ENCODE measurements at places on chromosomes 6 and 20.
A peak's percentile ranks its signal among the peaks of the same experiment; 100 is the strongest.

GRCh38 chr6:34901930-34902329 is 12.9 kb downstream of the ANKS1A start:
- no peak for DNase-seq

DNA sequence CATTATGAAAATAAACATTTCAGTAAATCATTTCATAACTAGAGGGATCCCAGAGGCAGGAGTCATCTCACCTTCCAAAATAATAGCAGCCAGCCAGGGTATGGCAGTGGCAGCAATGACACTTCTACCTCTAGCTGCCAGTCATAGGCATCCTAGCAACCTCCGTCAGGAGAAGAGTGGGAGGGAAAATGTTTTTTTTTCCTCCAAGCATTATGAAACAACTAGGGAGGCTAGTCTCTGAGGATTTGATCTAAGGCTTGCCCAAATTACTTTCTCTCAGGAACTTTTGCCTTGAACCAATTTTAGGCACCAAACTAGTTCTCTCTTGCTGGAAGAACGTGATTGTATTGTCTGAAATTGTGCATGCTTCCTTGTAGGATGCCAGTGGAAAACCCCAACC is 208.7 kb upstream of the PREP start:
- DNase-seq, result no peak

DNA sequence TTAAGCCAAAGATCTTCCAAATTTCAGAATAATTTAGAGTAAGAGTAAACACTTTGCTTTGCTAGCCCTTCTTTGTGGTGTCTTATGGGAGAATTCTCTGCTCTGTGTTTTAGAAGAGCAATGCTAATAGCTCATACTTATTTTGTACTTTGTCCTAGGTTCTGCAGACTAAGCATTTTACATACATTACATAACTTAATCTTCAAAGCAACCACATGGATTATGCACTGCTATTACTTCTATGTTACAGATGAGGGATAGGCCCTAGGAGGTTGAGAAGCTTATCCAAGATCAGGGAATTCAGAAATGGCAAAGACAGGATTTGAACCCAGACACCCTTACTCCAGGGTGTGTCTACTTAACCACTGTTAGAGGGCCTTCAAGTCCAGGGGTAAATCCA is 9.8 kb upstream of the CCDC170 start:
- DNase-seq, result no peak

GRCh38 chr6:16819752-16820151 is 58.5 kb upstream of the ATXN1 start:
- peak; percentile 2 for DNase-seq

DNA sequence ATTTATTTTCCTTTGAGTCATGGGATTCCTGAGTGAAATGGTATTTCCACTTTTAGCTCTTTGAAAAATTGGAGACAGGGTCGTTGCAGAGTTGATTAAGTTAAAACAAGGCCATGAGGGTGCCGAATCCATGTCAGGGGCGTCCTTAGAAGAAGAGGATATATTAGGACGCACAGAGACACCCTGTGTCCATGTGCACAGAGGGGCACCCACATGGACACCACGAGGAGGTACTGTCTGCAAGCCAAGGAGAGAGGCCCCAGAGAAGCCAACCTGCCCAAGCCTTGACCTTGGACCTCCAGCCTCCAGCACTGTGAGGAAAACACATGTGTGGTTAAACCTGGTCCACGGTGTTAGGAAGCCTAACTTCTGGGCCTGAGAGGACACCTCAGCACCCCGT is 113.9 kb upstream of the THBS2 start:
- no peak for DNase-seq

DNA sequence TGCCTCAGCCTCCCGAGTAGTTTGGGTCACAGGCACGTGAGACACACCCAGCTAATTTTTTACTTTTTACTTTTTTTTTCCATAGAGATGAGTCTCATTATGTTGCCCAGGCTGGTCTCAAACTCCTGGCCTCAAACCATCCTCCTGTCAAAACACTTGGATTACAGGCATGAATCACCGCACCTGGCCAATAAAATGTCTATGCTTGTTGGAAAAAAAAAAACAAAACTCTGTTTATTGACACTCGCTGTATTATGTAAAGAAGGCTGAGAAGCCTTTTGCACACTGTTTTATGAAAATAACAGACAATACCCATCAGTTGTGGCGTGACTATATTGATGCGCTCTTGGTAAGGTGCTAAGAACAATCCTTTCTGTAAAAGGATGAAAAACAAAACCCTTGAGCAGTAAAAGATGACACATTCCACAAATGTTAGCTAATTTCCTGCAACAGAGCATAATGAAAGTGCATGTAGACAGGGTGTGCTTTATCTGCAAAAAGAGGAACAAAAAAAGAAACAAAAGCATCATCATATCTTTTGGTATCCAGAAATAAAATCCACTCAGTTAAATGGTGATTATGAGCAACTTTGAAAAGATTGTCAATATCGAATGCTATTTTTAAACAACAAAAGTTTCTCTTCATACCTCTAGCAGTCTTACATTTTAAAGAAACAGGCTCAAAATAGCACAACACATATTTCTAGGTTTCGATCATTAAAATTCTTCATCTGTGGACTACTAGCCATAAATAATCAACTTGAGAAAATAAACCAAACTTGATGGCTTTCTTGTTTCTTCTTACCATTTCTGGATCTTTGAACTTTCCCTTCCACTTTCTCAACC is 108.3 kb upstream of the PHACTR1 start:
- DNase-seq, result no peak

GRCh38 chr20:41272339-41272738 is 45.2 kb downstream of the ZHX3 start:
- DNase-seq, result no peak

- DNase-seq, result no peak
These were observed 14.9 kb downstream of the SYCP2L start for GRCh38 chr6:10901770-10902169.

DNA sequence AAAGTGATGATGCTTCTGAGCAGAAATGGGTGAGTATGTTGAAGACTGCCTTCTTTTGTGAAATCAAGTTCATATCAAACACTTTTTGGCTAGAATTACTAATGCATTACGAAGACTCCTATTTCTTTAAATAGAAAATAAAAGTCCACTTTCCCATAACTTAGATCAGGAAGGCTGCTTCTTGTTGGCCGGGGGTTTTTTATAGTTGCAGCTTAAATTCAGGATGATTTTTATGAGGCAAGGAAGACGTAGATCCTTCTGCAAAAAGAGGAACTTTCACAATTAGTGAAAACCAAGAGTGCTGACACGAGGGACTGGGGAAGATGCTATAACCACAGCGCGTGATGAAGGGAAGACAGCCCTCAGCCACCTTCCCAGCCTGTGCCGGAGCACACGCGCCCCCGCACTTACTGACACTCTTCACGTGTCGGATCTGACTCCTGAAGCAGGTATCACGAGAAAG is 206.1 kb upstream of the PRDM1 start:
- DNase-seq, result no peak

DNA sequence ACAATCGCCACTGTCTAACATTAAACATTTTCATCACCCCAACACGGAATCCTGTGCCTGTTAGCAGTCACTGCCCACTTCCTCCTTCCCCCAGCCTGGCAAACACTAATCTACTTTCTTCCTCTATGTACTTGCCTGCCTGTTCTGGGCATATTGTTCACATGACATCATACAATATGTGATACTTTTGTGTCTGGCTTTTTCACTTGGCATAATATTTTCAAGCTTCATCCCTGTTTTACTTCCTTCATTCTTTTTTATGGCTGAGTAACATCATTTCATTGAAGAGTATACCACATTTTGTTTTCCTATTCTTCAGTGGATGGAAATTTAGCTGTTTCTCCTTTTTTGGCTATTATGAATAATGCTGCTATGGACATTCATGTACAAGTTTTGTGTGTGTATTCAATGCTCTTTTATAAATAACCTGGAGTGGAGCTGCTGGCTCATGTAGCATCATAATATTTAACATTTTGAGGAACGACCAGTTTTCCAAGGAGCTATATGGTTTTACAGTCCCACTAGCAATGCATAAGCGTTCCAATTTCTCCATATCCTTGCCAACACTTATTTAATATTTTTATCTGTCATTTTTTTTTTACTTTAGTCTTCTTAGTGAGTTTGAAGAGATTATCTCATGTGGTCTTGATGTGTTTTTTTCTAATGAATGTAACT is 360.1 kb downstream of the HDGFL1 start:
- DNase-seq, result no peak

- DNase-seq, result no peak
These were observed 99.1 kb downstream of the TFAP2A start for GRCh38 chr6:10315658-10316372.

DNA sequence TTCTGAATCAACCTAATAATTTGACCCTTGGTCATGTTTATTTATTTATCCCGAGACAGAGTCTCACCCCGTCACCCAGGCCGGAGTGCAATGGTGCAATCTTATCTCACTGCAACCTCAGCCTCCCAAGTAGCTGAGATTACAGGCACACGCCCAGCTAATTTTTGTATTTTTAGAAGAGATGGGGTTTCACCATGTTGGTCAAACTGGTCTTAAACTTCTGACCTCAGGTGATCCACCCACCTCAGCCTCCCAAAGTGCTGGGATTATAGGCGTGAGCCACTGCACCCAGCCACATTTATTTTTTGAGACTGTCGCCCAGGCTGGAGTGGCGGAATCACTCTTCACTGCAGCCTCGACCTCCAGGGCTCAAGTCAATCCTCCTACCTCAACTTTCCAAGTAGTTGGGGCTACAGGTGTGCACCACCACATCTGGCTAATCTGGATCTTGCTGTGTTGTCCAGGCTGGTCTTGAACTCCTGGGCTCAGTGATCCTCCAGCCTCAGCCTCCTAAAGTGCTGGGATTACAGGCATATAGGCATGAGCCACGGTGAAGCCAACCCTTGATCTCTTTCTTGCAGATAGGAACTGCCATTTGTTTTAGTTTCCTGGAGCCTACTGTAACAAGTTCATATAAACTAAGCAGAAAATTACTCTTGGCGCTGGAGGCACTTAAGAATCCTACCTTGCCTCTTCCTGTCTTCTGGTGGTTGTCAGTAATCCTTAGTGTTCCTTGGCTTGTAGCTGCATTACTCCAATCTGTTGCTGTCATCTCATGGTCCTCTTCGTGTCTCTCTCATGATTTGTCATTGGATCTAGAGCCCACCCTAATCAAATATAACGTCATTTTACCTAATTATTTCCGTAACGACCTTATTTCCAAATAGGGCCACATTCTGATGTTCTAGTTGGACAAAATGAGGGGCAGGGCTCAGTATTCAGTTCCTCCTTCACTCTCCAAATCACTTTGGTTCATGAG is 2.3 kb downstream of the RPS18 start:
- no peak for DNase-seq

- no peak for DNase-seq
These were observed 33.2 kb downstream of the DNAAF9 start for GRCh38 chr20:3374296-3374695.

DNA sequence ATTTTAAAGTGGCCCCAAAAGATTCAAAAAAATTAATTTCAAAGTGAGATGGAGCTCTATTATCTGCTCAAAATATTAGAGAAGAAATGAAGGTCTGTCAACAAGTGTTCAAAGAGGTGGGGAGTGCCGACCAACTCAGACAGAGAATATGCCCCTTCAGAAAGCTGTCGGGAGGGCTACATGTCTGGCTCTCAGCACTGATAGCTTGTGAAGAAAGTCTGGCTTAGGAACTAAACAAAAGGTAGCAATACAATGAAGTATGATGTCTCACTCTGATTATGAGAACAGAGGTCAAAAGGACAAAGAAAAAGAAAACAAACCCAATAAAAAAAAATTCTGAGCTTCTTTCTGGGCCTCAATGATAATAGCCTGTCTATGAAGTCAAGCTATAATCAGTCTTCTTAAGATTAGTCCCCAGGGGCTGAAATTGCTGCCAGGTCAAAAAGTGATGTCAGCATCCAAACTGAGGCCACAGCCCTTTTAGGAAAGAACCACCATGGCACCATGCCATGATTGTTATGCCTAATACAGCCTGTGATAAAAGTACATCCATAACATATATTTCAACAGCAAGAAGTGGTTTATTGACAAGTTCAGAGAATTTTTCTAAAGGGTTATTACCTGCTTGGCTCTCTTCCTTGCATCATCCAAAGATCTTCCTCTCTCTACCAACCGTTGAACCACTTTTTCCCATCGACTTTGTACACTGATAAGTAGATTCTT is 150.9 kb downstream of the DST start:
- DNase-seq, result no peak

DNA sequence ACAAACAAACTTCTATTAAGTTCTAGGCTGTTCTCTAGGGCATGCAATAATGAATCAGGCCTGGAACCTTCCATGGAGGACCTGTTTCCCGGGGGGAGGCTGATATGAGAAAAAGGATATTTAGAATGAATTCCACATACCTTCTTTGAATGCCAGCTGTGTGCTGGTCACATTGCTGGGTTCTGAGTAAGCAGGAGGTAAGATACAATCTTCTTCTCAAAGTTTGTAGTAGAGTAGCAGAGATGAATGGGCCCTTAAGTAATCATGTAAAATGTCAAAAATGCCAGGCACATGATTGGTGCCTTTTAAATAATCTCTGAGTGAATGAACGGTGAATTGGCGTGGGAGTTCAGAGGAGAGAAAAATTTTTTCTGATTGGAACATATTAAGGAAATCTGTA is 47.4 kb downstream of the TGM2 start:
- peak; percentile 91 for DNase-seq

- DNase-seq, result peak; percentile 92
These were observed 25.0 kb upstream of the ABT1 start for GRCh38 chr6:26571592-26572296.

- DNase-seq, result no peak
These were observed 36.8 kb upstream of the SNX9 start for GRCh38 chr6:157786221-157786620.

GRCh38 chr6:167846997-167847606 is 20.4 kb downstream of the AFDN start:
- no peak for DNase-seq

- DNase-seq, result no peak
These were observed 4.2 kb downstream of the MICAL1 start for GRCh38 chr6:109451376-109451775.

- no peak for DNase-seq
These were observed 33.7 kb upstream of the SCUBE3 start for GRCh38 chr6:35179901-35180535.

GRCh38 chr6:16295471-16295870 is 57.1 kb downstream of the GMPR start:
- no peak for DNase-seq

GRCh38 chr6:46217671-46218131 is 46.9 kb upstream of the ENPP5 start:
- DNase-seq, result no peak

- no peak for DNase-seq
These were observed 81.8 kb downstream of the RIPOR3 start for GRCh38 chr20:50609438-50609989.

GRCh38 chr20:40680161-40680959 is 8.7 kb downstream of the MAFB start:
- no peak for DNase-seq

- no peak for DNase-seq
These were observed 363.9 kb downstream of the MAFB start for GRCh38 chr20:40325006-40325568.

DNA sequence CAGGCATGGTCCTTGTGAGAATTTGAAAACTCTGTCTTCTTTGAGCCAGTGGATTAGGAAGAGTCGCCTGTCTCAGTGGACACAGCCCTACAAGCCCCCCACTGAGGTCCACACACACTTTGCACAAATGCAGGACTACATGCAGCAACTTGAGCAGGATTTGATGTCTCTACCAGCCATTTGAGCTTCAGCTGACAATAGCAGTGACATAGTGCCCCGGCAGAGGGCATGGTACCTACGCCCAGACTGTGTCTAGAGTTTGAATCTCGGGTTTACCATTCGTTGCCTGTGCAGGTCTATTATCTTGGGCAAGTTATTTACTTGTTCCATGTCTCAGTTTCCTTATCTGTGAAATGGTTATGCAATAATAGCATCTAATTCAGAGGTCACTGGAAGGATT is 580.1 kb downstream of the TFAP2B start:
- no peak for DNase-seq

All from SW480 (cell line).